ENCODE measurements at places on chromosomes 12 and 14.

DNA sequence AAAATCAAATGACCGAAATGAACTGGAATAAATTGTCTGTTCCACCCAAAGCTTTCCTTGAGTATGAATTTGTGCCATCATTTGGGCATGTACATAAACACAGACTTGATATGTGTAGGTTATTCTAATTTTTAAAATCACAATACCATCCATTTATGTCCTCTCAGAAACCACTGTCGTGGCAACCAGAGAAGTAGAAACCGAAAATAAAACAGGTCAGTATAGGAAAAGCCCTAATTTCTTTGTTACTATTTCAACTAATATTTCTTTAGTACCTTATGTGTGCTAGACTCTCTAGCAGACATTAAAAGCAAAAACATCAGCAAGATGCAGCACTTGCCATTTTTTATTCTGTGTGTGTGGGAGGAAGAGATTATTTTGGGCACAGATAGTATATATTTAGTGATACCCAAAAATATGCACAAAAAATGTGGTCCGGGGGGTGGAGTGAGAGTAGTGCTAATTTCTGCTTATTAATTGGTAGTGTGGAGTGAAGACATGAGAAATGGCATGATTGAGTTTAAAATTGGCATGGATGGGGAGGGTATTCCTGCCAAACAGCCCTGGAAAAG is 130.8 kb upstream of the CNTN1 start:
- DNase-seq: no peak

GRCh38 chr14:66421990-66422946 is 63.9 kb upstream of the CCDC196 start:
- no peak for DNase-seq

GRCh38 chr14:94355191-94355794 is 32.2 kb upstream of the SERPINA6 start:
- no peak for DNase-seq

DNA sequence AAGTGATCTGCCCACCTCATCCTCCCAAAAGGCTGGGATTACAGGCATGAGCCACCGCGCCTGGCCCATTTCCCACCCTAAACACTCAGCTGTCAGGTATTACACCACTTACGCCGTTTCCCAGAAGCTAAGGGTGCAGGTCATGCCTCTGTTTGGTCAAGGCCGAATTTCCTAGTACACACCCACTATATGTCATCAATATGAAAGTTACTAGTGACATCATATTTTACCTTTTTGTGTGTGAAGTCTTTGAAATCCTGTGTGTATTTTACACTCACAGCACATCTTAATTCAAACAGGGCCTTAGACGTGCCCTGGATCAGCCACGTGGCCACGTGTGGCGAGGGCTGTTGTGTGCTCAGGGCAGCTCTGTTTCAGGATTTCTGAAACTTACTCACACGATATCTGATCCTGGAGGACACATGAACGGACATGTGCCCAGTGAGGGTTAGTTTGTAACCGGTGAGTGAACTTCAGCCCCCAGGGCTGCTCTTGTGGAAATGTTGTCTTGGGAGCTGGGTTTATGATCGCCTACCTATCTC is 51.8 kb downstream of the GLT1D1 start:
- no peak for DNase-seq

DNA sequence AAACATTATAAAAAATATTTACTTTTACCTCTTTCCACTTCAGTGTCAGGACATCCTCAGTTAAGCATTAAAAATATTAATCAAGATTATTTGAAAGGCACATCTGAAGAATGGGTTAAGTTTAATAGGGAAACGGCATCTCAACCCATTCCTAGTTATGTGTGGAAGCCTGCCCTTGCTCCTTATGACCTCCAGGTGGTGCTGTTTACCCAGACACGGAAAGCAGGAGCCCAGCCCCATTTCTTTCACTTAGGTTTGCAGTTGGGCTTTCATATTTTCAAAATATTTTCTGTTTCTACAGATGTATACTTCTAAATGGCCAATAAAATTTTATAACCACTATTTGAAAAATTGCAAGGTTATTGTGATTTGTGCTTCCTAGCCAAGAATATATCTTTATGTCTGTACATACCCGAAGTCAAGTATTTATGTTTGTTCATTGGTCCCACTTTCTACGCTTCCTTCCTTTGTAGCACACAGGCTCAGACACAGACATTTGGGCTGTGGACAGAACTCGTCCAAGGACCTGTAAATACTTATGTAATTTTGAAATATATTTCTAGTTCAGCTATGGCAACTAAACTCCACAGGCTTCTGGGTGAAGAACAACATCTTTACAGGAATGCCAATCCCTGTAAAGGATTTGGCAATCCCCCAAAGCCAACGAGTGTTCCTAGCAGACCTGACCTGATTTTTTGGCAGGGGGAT is 247.1 kb downstream of the AKAP6 start:
- no peak for DNase-seq

DNA sequence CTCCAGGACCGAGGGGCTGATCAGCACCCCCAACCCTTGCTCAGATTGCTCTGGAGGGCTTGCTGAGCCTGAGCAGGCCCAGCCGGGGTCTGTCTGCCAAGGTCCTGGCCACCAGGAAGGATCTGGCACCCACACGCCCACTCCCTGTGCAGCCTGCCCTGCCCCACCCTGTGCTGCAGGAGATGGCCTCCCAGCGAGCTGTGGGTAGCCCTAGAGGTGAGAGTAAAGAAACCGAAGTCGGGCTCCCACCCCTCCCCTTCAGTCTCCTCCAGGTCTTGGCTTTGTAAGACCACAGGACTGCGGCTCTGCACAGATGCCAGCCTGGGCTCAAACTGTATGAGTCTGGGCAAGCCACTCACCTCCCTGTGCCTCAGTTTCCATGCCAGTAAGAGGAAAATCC is 307.8 kb downstream of the BCL11B start:
- no peak for DNase-seq

Data from SHP77 treated with DMSO at 0.1 percent for 48 hours (cell line).